Stimulated activated CD8-positive, alpha-beta memory T cell treated with anti-CD3 and anti-CD28 coated beads, Interleukin-15, amount 100 ng/mL, for 24 hours (primary cell): ENCODE measurements at places on chromosomes 12 and 14.

DNA sequence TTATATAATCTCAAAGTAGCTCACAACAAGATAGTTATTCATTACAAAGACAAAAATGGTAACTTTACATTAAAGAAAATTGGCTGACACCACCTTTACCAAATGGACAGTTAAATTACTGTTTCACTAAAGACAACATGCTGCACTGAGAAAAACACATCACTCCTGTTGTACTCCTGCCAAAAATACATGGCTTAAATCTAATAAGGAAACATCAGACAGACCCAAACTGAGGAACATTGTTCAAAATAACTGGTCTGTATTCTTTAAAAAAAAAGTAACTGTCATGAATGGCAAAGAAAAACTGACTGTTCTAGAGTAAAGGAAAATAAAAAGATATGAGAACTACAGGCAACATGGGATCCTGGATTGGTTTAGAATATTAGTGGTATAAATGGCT, 151.3 kb upstream of the DCN start:
- no peak for DNase-seq

- DNase-seq, result no peak
Observed at GRCh38 chr12:67722296-67722695, 73.8 kb downstream of the DYRK2 start.

DNA sequence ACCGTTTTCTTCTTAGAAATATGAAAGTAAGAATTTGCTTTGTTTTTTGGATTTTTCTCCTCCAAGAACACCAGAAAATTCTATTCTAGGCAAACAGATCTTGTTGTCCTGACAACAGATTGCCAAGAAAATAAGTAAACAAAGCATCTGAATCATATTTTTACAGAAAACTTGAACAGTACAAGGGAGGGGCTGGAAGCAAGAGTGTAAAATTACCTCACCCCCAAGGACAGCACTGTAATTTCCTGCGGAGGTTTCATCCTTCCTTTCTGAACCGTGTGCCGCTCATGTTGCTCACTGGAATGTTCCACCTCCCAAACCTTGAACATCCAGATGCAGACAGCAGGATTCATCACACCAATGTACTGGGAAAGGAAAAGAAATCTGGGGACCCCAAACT, 5.4 kb upstream of the CAMKK2 start:
- no peak for DNase-seq

- no peak for DNase-seq
Observed at GRCh38 chr12:69932676-69933552, 107.9 kb downstream of the MYRFL start.

- no peak for DNase-seq
Observed at GRCh38 chr14:24279301-24280186, 8.1 kb upstream of the RABGGTA start.

GRCh38 chr14:69682136-69682535, 70.7 kb downstream of the SUSD6 start:
- no peak for DNase-seq

- DNase-seq, result no peak
Observed at GRCh38 chr12:8038659-8039114, 6.2 kb downstream of the FOXJ2 start.

GRCh38 chr12:121872546-121873215, 14.0 kb upstream of the HPD start:
- DNase-seq, result no peak

DNA sequence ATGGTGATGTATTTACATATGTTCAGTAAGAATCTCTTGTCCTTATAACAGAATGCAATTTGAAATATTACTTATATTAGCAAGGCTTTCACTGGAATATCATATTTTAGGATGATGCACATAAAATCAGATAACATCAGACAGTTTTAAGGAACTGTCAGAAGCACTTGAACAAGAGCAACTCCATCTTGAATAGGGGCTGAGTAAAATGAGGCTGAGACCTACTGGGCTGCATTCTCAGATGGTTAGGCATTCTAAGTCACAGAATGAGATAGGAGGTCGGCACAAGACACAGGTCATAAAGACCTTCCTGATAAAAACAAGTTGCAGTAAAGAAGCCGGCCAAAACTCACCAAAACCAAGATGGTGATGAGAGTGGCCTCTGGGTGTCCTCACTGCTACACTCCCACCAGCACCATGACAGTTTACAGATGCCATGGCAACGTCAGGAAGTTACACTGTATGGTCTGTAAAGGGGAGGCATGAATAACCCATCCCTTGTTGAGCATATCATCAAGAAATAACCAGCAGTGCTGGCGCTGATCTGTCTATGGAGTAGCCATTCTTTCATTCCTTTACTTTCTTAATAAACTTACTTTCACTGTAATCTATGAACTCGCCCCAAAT, 27.6 kb upstream of the ETV6 start:
- no peak for DNase-seq

DNA sequence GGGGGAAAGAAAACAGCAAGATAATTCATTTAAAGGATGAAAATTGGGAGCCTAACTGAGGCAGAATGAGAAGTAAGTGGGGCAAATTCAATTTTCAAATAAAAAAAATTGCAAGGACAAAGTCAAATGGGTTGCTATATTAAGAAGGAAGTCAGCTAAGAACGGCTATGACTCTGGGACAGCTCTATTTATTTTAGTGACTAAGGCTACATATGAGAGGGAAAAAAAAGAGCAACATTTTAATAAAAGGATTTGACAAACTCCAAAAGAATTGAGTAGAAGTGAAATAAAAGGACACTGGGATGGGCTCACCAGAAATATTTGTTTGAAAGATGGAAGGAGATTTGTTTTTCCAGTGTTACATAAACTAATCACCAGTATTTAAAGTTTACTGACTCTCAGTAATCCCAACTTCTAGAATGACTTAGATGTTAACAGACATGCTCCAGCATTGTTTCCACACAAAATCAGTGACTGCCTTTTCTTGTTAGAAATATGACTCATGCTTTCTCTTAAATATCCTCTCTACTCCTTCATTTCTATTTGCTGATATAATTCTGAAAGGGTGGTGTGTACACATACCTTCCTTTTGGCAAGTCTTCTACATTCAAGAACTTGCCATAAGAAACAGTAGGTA, 198.5 kb downstream of the SLC25A21 start:
- no peak for DNase-seq

DNA sequence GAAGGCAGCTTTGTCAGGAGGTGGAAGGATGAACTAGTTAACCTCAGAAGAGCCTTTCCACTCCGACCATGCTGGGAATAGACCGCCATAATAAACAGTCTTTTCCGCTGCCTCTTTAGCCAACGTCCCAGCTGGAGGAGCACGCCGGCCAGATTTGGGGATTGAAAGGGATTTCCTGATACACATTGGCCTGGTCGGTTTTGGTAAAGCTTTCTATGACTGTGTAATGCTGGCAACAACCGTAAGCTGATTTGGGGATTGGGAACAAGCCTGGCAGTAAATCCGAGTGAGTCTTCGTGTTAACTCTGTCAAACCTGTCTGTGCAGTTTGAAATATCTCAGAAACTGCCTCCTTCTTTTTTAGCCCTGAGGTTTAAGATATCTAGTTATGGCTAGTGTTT, 87.0 kb downstream of the DAD1 start:
- DNase-seq, result no peak

- DNase-seq, result no peak
Observed at GRCh38 chr14:54486685-54487084, 2.1 kb downstream of the GMFB start.

DNA sequence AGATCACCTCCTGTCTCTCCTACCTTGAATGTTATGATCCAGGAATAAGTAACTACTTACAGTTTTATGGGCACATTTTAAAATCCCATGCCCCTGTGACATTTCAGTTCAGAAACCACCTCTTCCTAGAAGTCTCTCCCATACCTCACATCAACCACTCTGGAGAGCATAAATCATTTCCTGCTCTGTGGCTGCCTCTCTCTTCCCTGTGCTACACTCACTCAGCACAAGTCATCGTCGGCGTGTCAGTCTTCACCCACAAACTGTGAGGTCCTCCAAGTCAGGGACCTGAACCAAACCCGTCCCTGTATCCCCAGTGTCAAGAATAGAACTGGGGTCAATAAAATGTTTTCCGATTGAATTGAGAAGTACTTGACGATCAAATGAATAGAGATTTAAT, 863.3 kb downstream of the BCL11B start:
- DNase-seq, result no peak

DNA sequence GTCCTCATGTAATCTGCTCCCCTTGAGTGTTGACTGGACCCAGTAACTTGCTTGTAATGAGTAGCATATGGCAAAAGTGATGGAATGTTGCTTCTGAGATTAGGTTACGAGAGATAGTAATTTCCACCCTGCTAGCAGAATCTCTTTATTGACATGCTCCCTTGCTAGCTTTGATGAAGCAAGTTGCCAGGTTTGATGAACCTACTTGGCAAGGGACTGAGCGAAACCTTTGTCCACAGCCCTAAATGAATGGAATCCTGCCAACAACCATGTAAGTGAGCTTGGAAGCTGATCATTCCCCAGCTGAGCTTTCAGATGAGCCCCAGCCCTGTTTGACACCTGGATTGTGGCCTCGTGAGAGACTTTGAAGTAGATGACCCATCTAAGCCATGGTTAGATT, 120.8 kb upstream of the PLXNC1 start:
- no peak for DNase-seq

DNA sequence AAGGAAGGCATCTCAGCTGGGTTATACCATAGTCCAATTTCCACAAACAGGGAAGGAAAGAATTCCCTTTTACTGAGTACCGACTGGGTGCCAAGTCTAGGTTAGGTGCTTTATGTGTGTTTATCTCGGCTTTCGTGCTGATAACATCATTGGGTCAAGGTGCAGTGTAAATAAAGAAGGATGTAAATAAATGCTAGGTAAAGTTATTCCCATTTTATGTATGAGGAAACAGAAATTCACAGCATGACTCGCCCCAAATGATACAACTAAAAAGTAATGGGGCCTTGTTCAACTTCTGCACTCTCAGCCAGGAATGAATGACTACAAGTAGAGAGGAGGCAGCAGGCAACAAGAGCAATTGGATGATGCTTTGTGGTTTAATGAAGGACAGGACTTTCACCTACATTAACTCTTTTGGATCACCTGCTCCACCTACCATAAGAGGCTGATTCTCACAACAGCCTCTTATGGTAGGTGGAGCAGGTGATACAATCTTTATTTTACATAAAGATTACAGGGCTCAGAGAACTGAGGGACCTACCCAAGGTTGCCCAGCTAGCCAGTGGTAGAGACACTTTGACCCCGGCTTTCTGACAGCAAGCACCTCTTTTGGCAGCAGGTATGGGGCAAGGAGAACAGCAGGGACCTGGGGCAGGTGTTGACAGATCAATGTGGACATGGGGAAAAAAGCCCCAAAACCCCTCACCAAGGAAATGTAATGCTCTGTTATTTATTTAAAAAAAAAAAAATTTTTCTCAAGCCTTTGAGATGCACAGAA, 213.4 kb upstream of the NUDT4 start:
- DNase-seq, result no peak

GRCh38 chr12:1716911-1717310, 26.0 kb downstream of the ADIPOR2 start:
- no peak for DNase-seq

DNA sequence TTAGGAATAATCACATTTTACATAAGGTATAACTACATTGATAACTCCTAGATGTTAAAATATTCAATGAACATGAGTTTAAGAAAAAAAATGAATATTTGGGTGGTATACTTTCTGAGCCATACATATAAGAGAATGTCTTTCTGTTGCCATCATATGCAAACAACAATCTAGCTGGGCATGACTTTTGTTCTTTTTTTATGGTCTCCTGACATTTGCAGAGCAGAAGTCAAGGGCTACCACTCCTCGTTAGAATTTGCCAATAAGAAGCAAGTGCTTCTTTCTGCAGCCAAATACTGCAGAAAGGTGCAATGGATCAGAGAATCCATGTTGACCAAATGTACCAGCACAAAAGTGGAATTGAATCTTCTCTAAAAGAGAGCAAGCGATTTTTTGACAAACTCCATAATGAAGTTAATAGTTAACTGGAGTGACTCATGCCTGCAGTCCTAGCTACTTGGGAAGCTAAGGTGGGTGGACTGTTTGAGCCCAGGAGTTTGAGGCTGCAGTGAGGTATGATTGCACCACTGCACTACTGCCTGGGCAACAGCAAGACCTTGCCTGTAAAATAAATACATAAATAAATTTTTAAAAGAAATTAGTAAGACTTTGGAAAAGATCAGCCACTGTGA, 25.5 kb upstream of the CCDC91 start:
- DNase-seq, result no peak

GRCh38 chr12:11731042-11731357, 81.5 kb downstream of the ETV6 start:
- DNase-seq, result no peak

GRCh38 chr12:95418142-95418541, 55.8 kb upstream of the METAP2 start:
- no peak for DNase-seq

DNA sequence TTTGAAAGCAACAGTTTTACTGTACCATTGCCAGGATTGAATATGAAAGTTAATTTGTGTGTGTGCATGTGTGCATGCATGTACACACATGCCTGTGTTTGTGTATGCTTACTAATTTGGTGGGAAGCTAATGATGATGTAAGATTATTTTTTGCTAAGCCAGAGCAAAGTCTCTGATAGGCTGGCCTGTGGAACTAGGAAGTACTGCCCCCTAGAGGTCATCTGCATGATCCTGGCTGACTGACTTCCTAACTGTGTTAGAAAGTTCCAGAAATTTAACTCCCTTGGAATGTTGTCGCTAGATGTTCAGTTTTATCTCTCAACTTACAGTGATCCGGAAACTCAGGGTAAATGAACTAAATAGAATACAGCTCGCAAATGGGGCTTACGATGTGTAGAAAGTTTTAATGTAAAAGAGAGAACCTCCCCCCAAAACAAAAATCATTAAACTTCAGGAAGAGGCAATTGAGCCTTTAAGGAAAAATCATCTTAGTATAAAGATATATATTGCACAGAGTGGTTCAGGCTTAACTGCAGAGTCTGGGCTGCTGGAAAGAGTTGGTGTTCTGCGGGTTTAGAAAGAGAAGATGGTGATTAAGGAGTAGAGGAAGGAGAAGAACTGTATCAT, 34.3 kb upstream of the SLC38A1 start:
- DNase-seq, result no peak
